ENCODE measurements at places on chromosomes 1 and 21.
A peak's percentile ranks its signal among the peaks of the same experiment; 100 is the strongest.

DNA sequence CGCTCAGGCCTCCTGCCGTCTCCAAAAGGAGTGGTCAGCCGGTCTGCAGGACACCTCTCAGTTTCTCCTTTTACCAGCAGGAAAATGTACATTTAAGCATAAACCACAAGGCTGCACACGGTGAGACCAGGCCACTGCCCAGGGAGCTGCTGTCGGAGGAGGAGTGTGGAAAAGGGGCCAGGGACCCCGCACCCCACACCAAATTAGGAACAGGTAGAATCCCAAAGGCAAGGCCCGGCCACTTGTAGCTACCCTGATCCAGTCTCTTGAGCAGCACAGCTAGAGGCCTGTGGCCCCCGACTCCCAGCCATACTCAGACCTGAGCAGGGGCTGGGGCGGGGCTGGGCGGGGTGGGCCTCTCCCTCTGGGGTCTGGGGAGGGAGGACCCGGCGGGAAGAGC is 78.0 kb downstream of the PIK3CD start:
- DNase-seq = no peak

DNA sequence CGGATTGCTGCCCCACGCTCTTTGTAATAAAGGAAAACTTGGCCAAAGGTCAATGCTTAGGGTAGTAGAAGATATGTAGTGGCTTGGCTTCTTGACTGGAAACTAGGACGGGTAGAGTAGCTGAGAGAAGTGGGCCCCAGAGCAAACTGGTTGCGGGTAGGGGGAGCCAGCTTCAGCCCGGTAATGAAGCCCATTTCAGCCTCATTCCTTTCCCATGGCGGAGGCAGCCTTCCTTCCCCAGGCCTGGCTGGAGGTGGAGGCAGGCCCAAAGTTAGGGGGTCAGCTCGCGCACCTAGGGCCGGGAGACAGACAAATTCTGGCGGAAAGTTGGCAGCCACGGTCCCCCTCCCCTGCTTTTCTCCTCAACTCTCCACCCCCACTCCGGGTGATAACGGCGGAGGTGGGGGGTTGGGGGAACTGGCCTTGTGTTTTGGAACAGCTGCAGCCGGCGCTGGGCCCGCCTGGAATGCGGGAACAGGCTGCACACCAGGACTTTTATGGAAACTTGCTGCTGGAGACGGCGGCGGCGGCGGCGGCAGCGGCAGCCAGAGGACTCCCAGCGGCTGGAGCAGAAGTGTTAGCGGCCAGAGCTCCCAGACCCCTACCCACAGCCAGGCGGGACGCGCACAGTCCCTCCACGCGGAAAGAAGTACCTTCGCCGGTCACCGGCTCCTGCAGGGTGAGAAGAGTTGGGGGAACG is at the start of gene NEXN:
Gene NEXN, plus strand, starts transcription at position 544 of the 700 bp plus-strand sequence. CDS start 27,483 bp downstream, outside the sequence.
- no peak for DNase-seq

DNA sequence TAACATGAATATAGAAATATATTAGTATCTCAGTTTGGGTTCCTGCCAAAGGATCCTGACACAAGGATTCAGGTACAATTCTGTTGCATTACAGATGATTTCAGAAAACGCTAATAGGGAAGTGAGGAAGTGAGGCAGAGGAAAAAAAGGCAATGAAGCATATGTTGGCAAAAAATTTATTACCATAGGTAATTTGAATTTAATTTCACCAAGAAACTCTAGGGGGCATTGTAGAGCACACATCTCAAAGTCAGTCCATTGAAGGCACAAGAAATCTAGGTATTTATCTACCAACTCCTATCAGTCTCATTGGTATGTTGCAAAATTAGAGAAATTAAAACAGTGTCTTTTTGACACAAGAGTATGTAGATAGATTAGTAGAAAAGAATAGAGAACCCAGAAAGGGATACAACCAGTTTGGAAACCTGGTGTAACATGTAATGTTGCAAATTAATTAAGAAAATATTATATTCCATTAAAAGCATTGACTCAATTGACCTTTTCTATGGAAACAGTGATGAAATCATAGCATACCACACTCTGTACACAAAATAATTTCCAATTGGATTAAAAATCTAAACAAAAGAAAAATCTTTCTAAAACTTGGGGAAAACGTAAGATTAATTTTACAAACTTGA is 104.9 kb upstream of the SNX7 start:
- no peak for DNase-seq

DNA sequence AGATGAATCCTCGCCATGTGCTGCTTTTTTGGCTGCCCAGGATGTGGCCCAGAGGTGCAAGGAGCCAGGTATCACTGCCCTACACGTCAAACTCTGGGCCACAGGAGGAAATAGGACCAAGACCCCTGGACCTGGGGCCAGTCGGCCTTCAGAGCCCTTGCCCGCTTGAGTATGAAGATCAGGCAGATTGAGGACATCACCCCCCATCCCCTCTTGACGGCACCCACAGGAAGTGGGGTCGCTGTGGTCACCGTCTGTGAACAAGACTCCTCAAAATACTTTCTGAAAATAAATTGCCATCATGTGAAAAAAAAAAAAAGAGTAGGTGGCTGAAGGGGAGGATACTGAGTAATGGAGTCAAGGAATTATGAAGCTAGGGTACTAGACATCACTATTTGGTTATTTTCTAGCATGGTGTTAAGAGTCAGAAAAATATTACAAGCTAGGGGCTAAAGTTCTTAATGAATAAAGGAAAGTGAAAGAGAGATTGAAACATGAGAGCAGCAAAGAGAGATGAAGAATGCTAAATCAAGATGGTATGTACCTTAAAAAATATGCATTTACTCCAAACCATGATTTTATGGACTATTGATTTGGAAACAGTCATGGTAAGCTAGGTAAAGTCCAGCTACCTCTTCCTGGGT is 84.9 kb downstream of the CLEC20A start:
- no peak for DNase-seq

DNA sequence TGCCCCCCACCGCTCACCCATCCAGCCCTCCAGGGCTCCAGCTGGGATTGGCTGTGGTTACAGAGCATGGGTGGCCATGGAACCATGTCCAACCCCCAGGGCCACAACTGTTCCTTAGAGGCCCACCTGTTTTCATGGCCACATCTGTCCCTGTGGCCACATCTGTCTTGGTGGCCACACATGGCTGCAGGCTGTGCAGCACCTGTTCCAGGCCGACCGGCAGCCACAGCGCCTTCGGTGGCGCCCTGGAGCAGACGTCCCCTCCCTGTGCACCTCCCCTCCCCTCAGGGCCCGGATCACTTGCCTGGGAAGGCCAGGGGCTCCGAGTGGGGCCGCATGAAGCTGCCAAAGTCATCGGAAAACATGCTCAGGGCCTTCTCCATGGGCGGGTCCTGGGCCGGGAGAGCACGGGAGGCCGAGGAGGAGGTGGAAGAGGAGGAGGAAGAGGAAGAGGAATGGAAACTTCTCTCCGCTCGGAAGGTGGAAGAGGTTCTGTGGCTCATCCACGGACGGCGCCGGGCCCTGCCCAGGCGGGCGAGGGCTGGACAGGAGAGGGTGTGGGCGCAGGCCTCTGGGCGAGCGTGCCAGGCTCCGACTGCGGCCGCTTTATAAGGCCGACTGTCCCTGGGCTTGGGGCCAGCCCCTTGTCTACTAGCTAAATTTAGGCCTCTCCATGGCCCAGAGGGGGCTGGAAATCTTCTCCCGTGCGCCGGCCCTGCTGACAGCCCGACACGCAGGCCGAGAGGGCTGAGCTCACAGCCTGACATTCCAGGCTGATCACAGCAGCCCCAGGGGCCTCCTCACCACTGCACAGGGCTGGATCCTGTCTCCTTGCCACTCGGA is at the start of gene HSPB7:
Gene HSPB7, minus strand, starts transcription at position 583 of the 843 bp plus-strand sequence. Its CDS starts 80 bp downstream, at position 503.
- peak; percentile 26 for DNase-seq

GRCh38 chr1:224168859-224169380 is 14.1 kb upstream of the DEGS1 start:
- no peak for DNase-seq

- DNase-seq = peak; percentile 44
Measured at GRCh38 chr1:29120947-29121485, 2.7 kb downstream of the TMEM200B start.

DNA sequence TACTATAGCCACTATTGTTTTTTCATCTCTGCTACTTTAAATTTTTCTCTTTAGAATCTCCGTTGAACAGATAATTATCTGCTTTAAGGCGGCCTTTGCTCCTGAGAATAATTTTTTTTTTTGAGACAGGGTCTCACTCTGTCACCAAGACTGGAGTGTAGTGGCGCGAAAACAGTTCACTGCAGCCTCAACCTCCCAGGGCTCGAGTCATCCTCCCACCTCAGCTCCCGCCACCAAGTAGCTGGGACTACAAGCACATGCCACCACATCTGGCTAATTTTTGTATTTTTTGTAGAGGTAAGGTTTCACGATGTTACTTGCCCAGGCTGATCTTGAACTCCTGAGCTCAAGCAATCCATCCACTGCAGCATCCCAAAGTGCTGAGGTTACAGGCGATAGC is 28.6 kb downstream of the TRIT1 start:
- no peak for DNase-seq

GRCh38 chr1:208534979-208535378 is 290.8 kb upstream of the PLXNA2 start:
- no peak for DNase-seq

DNA sequence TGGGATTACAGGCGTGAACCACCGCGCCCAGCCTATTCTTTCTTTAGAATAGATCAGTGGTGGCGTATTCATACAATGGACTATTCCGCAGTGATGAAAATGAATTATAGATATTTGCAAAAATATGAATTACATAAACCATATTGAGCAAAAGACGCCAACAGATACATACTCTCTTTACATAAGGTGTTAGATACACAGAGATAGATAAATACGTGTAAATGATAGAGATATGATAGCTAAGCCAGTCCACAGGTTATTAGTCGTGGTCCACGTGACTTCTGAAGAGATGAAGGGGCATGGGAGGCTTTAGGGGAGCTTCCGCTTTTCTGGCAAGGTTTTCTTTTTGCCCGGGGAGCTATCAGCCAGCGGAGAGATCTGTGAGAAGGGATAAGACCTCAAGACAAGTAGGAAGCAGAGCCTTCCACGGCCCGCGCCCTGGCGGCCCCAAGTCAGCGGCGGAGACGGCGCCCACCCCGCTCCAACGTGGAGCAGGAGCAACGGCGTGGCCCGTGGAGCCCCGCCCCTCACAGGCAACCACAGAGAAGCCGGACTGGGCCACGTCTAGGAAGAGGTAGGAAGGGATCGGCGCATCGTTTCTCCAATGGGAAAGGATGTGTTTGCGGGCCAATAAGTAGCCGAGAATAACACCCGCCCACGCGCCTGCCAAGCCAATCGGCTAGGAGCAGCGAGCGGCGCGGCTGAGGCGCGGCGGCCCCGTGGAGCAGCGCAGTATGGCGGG is at the start of gene MSTO1:
Gene MSTO1, plus strand, starts transcription at position 704 of the 742 bp plus-strand sequence. Its CDS starts 31 bp downstream, at position 735.
- peak; percentile 88 for DNase-seq

DNA sequence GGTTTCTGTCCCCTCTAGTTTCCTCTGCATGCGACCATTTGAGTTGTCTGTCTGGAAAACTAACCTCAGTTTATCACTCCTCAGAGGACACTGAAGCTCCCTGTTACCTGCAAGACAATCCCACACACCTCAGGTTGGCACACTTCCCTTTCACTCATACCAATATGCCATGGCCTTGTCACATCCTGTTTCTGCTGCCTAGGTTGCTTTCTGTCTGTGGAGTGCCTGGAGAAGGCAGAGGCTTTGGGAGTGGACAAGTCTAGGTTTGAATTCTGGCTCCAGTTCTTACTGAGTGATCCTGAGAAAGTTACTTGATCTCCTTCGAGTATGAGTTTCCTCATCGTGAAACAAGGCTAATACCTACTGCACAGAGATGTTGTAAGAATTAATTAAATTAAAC is 171.5 kb upstream of the CACYBP start:
- DNase-seq = no peak

DNA sequence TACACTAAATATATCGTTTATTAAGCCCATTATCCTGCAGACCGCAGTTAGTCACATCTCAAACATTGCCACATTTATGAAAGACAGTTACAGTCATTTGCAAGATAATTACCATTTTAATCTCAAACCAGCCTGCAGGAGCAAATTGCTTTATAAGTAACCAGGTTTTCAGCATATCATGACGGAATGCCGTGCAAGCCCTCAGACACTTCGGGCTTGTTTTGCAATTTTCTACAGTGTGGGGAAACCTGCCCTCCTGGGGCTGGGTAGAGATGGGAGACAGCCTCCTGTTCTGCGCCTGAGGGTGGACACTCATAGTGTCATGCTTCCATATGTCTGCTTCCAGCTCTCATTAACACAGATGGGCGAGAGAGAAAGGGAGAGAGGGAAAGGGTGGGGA is 563.9 kb downstream of the NPHP4 start:
- DNase-seq = no peak

GRCh38 chr1:208931936-208932335 is 651.6 kb upstream of the CAMK1G start:
- DNase-seq = no peak

DNA sequence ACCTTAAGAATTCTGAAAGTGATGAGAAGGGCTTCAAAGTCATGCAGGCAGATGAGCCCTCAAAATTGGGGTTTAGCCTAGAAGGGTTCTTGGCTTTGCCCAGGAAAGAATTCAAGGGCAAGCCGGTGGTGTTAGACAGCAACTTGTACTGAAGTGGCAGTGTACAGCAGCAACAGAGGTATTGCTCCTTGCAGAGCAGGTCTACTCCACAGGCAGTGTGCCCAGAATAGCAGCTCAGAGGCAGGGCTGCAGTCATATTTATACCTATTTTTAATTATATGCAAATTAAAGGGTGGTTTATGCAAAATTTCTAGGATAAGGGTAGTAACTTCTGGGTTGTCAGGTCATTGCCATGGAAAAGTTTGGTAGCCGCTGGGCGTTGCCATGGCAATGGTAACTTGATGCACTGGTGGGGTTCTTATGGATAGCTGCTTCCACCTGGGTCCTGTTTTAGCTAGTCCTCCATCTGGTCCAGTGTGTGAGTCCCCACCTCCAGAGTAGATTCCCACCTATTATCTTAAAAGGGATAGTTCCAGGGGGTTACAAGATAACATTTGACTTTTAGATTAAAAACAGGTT is 57.9 kb upstream of the CR2 start:
- no peak for DNase-seq

DNA sequence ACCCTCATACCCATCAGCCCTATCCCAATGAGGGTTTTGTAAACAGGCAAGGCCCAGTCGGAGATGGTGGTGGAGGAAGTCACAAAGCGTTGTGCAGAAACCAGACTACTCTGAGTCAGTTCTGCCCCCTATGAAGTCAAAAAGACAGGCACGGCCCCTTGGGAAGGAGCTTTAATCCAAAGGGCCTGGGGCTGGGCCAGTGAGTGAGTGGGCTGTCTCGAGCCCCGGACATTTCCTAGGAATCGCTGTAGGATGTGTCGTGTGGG is 442 bp upstream of the AHCYL1 start:
- no peak for DNase-seq

- DNase-seq = no peak
Measured at GRCh38 chr1:217982331-217983050, 302.6 kb upstream of the RRP15 start.

Data from right renal pelvis (tissue), 4 donors.